ENCODE measurements at places on chromosomes 7 and 10. TPM values are rescaled to one million over a fixed set of nuclear protein-coding genes. Genes with fewer than 3 reads are reported as not detected.
A peak's percentile ranks its signal among the peaks of the same experiment; 100 is the strongest.

GRCh38 chr10:80964955-80965614, 427.4 kb downstream of the SH2D4B start:
- DNase-seq = no peak

GRCh38 chr7:6330657-6331056, 58.2 kb upstream of the CYTH3 start:
- no peak for DNase-seq

- peak; percentile 40 for DNase-seq
Measured at GRCh38 chr7:20172736-20173334, 44.3 kb downstream of the MACC1 start.

GRCh38 chr10:74445493-74445892, 294.5 kb downstream of the ADK start:
- DNase-seq = no peak

DNA sequence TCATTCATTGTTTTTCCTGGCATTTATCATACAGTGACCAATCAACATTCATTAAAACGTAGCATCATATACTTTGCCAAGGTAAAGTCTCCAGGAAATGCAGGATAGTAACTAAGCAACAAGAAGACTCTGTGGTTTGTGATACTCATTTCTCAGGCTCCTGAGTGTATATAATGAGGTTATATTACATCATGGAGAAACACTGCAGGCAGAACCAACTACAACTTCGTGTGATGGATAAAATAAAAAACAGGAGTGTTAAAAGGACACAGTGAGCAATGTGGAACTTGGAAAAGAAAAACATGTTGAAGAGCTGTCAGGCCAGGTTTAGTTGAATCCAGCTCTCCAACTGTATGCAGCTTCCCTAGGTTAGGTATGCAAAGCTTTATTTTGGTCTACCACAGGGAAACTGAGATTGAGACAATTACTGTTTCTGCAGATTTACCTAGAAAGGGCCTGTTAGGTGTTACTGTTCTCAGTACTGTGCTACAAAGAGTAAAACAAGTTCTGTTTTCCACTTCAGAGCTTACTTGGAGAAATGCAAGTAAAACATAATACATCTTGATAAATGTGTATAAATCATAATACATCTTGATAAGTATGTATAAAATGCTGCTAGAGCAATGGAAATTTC, 7.8 kb upstream of the CCNY start:
- no peak for DNase-seq

EFCAB10 gene
- not detected for total RNA-seq

CCDC201 gene
- not detected for total RNA-seq

GRCh38 chr10:3807928-3808496, 23.0 kb upstream of the KLF6 start:
- no peak for DNase-seq

DNA sequence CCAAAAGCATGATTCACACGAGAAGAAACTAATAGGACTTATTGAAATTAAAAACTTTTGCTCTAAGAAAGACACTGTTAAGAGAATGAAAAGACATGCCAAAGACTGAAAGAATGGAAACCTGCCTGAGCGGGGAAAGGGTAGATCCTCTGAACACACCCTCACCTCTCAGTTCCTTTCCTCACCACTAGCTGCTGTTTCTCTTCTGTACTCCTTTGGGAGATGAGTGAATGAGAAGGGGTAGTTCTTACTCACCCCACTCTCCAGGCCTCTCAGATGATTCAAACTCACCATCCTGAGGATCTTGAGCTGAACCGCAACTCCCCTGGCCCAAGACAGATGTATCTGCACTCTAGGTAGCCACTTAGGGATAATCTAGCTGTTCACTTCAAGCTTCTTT, 41.9 kb downstream of the IQUB start:
- no peak for DNase-seq

DNA sequence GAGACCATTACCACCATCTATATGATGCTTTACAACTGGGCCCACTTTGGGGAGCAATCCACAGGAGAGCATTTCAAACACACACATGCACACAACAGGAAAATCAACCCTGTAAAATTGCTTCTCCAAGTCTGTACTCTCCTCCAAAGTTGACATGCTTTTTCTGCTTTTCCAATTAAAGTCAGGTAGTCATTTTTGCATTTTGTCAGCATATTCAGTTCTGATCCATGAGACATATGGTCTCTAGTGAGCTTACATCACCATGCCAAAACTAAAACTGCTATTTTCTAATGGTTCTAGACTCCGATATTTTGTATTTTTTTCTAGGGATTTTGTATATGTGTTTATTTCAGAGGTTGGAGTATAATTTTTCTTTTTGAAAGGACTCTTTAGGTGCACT, 373.5 kb upstream of the LRRTM3 start:
- DNase-seq = no peak

- no peak for DNase-seq
Measured at GRCh38 chr10:77643795-77644468, 6.3 kb upstream of the KCNMA1 start.

- DNase-seq = no peak
Measured at GRCh38 chr10:74039561-74040145, 41.7 kb downstream of the VCL start.

PWWP2B gene
- 17.1 TPM for total RNA-seq

DNA sequence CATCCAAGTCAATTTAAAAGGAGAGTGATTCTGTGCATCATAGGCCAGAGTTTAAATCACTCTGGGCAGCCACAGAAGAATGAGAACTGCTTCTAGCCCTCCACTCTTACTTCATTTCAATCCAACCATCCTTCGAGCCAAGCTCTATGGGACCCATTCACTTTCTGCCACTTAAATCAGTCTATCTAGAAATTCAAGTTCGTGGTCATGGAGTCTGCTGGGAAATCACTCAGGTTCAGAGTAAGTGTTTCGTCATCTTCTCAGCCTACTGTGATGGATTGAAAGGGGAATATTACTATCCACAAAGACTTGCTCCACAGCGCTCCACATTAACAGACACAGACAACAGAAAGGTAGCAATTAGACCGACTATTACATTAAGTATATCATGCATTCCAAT, 4.6 kb downstream of the DCLRE1C start:
- DNase-seq = no peak

- DNase-seq = no peak
Measured at GRCh38 chr7:128777156-128778123, 1.8 kb upstream of the OPN1SW start.

GRCh38 chr7:24323961-24324480, 40.0 kb downstream of the NPY start:
- DNase-seq = no peak

DNA sequence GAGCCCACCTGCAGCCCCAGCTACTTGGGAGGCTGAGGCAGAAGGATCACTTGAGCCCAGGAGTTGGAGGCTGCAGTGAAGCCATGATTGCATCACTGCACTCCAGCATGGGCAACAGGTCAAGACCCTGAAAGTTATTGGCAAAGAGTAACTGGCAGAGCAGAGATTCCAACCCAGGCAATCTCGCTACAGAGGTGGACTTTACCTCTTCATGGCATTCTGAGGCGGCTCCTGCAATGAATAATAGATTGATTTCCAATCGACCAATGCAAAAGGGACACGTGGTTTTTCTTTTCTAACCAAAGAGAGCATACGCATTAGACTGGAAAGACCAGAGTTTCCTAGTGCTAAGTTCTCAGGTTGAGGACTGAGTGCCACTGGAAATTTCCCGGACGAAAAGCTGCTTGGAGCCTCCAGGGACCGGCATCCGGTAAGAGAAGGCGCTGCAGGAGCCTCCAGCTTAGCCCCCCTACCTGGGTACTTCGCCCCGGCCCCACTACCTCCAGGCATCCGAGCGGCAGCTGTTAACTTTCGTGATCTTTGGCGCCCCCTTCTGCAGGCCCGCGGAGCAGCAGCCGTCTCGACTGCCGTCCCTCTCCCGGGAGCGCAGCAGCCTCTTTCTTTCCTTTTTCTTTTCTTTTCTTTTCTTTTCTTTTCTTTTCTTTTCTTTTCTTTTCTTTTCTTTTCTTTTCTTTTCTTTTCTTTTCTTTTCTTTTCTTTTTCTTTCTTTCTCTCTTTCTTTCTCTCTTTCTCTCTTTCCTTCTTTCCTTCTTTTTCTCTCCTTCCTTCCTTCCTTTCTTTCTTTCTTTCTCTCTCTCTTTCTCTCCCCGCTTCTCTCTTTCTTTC, 4.1 kb downstream of the MBLAC1 start:
- DNase-seq = peak; percentile 87

DNA sequence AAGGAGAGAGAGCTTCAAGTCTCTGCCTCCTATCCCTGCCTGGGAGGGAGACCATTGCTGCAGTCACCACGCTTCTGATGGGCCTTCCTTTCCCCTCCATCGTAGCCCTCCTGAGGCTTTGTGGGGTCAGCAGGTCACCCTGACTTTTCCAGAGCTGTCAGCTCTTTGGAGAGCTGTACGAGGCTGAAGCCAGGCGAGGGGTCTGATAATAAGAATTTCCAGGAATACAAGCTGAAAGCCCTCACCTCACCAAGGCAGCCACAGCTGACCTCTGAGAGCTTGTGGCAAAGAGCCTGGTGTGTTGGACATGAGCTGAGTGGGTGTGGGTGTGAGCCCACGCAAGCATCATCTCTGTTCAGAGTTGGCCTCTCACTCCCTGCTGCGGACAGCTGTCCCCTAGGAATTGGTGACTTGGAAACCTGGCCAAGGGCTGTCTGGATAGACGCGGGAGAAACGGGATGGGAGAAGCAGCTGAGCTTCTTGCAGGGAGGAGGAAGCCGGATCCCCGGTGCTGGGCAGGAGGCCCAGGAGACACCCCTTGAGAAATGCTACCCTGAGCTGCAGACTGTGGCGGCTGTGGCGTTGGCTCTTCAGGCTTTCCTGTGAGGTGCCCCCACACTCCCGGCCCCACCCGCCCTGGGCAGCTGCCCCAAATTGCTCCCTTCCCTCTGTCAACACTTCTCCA, 122.1 kb upstream of the BTBD16 start:
- no peak for DNase-seq

PLAU gene
- total RNA-seq = 0.62 TPM

DNA sequence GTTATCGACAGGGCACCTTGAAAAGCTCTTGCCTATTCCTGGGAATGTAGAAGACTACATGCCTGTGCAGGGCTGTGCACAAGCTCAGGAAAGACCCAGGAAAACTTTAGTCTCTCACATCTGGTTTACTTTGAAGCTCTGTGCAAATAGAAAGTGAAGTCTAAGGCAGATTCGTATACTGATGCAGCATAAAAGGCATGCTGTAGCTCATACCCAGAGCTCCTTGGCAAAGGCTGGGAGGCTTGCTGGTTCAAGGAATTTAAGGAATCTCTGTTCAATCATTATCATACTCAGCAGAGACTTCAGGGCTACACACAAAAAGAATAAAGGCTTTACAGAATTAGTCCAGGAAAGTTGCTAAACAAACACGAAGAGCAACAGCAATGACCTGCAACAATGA, 192.0 kb downstream of the OTUD1 start:
- no peak for DNase-seq

DNA sequence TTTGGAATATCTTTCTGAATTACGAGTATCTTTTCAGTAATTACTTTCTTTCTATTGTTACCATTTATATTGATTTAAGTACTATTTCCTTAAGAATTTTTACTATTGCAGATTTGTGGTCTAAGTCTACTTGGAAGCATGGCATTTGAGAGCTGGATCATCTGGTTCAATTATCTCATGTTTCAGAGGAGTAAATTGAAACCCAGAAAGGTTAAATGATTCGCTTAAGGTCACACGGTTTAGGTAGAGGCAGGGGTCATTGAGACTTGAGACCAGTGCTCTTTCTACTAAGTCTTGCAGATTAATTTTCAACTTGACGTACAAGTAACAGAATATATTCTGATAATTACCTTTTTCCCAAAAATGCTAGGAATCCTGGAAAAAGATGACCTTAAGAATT, 109.2 kb upstream of the GLCCI1 start:
- no peak for DNase-seq

PLXDC2 gene
- 0.86 TPM for total RNA-seq

NKX6-2 gene
- total RNA-seq = not detected

HDAC9 gene
- total RNA-seq = 0.61 TPM

GRCh38 chr10:63137306-63137705, 4.2 kb downstream of the NRBF2 start:
- no peak for DNase-seq

- DNase-seq = no peak
Measured at GRCh38 chr7:96407427-96407826, 85.5 kb upstream of the SLC25A13 start.

DNA sequence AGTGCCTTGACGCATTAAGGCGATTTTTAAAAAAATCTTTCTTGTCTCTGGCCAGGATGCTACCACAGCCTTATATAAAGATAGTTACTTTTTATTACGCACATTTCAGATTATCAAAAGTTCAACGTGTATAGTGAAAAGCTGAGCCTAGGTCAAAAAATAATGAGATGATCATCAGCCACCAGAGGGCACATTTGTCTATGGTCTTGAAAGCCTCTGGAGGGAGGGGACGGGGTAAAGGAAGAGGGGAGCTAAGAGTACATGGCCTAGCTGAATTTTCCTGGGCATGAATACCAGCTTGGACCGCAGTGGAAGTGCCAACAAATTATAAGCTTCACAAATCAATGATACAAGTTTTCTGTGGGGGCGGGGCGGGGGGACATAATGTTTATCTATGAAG, 285.9 kb upstream of the SMIM30 start:
- no peak for DNase-seq

TMEM130 gene
- not detected for total RNA-seq

KIF20B gene
- 56.4 TPM for total RNA-seq

- no peak for DNase-seq
Measured at GRCh38 chr10:43350156-43350555, 21.3 kb upstream of the FXYD4 start.

Data from activated naive CD8-positive, alpha-beta T cell treated with anti-CD3 and anti-CD28 coated beads, Interleukin-2, amount 10 ng/mL, durations not matched to agents 7 days and 5 days (primary cell).